NCI-H2081 (cell line): ENCODE measurements at places on chromosomes 11 and 22.
A peak's percentile ranks its signal among the peaks of the same experiment; 100 is the strongest.

- peak; percentile 84 for DNase-seq
Observed at GRCh38 chr11:93279851-93280347, 50.6 kb upstream of the DEUP1 start.

DNA sequence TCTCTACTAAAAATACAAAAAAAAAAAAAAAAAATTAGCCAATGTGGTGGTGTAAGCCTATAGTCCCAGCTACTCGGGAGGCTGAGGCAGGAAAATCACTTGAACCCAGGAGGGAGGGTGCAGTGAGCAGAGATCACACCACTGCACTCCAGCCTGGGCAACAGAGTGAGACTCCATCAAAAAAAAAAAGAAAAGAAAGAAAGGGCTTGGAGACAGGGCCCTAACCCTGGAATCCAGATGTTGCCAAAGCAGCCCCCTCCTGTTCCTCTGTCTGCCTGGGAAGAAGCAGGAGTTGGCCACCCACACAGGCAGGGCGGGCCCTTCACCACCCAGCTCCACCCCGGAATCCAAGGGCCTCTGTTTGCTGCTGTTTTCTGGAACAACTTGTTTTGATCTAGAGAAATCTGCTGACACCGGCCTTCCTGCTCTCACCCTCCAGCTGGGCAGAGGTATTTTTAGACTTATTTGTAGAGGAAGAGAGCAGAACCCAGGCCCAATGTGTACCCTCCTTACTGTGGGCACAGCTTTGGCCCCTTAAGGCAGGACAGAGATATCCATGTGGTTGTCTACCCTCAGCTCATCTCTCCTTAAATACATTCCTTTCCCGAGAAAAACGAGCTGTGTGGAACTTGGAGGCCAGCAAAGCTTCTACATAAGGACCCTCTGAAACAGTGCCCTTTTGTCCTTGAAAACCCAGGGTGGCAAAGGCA is 2.7 kb upstream of the NEAT1 start:
- DNase-seq, result peak; percentile 45

GRCh38 chr22:48981371-48982061 is 846.2 kb downstream of the BRD1 start:
- DNase-seq, result no peak

DNA sequence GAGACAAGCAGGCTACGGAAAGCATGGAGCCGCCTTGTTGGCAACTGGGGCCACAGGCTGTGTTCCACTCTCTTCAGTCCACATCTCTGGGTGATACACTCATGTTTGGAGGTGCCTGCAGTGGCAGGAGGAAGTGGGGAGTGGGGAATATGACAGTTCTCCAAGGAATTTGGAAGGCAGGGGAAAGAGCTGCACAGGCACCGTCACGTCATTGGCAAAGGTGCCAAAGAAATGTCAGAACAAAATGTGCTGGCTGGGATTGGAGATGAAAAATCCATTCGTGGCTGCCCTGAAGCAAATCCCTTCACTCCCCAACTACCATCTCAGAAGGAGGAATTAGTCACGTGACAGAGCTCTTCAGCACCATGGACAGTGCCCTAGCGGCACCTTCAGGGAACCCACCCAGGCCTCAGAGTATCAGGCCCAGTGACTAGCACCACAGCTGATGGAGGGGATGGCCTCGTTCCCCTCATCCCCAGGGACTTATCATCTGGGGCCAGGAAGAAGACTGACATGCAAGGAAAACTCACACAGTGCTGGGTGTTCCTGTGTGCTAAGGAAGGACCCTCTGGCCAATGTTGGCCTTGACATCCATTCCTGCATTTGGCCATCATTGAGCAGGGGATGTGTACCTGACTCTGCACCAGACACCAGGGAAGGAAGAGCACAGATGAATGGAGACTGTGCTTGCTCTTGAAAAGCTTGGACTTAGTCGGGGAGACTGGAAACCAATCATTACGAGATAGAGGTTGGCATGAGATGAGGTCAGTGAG is 48.5 kb upstream of the PRDM11 start:
- DNase-seq, result no peak

DNA sequence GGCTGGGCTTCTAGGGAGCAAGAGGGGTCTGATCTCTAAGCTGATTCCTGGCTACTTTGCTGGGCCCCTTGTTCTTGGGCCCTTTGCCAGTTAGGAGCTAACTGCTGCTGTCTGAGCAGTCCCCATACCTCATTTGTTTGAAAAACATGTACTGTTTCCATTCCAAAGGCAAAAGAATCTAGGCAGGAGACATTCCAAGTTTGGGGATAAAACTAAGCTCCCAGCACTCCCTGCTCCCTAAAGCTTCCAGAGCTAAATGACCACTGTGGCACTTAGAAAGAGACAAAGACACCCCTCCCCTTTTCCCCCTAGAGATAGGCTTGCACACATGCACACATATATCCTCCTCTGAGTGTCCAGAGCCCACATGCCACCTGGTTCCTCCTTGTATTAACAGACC is 22.7 kb upstream of the RRM1 start:
- DNase-seq, result no peak

GRCh38 chr11:122633219-122633829 is 22.2 kb upstream of the UBASH3B start:
- peak; percentile 59 for DNase-seq

GRCh38 chr11:118572981-118573550 is 857 bp downstream of the ARCN1 start:
- peak; percentile 36 for DNase-seq

GRCh38 chr11:10298342-10298741 is 4.3 kb upstream of the SBF2 start:
- DNase-seq, result no peak

DNA sequence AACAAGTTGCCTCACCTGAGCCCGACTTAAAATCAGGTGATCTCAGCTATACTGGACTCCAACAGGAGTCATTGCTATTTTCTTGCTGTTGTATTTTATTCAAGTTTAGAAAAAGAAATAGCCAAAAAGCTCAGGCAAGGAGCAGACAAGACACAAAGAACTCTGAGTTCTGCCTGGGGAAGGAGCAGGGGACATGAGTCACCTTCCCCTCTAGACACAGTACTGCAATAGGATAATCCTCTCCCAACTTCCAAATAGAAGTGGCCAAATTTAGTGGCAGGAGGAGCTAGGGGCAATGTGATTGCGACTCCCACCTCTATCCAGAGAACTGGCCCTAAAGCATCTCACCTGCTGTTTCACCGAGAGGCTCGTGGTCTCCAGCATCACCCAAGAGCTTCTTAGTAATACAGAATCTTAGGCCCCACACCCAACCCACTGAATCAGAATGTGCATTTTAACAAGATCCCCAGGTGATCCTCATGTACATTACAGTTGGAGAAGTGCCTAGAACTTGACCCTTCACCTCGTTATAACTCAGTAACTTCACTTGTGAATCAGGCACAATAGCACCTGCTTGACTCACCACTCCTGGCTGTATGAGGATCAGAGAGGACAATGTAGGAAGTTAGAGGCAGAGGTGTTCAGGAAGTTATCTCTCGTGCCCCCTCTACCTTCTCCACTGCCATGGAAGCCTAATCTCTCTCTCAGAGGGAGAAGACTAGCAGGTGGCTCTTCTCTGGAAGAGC is 56.8 kb upstream of the FBXO3 start:
- no peak for DNase-seq

GRCh38 chr22:19503869-19504268 is 20.3 kb downstream of the CLDN5 start:
- DNase-seq, result no peak

- no peak for DNase-seq
Observed at GRCh38 chr11:121435132-121435531, 17.0 kb upstream of the SORL1 start.

DNA sequence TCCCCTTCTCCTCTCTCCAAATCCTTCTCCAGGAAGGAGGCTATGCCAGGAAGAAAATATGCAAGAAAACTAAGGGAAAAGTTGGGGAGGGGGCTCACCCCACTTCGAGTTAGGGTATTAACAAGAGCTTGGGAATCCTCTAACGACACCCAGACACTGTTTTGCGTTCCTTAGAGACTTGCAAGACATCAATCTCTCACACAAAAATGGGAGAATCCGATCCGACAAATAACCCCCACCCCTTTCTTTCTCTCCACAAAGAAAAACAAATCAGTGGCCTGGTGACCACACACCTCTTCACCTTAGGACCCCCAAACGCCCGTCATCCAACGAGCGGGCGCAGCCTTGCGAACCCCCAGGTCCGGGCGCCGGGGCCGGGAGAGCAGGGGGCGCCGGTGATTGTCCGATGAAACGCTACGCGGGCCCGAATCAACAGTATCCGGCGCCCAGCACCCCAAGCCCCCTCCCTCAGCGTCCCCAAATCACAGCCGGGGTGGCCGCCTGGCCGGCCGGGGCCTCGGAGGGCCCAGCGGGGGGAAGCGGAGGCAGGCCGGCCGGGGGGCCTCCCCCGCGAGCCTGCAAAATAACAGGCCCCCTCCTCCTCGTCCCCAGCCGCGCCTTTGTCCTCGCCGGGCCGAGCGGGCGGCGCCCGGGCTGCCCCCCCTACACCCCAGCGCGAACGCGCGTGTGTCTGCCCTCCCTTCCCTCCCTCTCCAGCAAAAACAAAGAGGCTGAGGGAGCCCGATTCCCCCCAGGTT is 690 bp downstream of the CSNK1E start:
- peak; percentile 45 for DNase-seq

DNA sequence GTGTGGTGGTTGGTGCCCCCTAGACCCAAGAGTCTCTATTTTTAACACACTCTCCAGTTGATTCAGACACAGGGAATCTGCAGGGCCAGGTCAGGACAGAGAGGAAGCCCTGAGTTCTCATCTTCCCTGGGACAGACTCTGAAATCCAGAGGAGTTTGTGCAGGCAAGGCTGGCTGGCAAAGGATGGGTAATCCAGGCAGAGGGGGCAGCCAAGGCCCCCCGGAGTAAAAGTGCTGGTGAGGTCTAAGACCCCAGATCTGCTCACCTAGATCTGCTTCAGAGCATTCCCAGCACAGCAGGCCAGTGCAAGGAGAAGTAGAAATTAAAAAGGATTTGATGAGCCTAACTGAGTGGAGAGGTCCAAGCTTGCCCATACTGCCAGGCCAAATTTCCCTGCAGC is 40.6 kb upstream of the MN1 start:
- DNase-seq, result no peak

GRCh38 chr11:65437436-65438227 is 15.0 kb downstream of the NEAT1 start:
- no peak for DNase-seq

GRCh38 chr11:128968916-128969315 is 26.2 kb upstream of the TP53AIP1 start:
- no peak for DNase-seq

DNA sequence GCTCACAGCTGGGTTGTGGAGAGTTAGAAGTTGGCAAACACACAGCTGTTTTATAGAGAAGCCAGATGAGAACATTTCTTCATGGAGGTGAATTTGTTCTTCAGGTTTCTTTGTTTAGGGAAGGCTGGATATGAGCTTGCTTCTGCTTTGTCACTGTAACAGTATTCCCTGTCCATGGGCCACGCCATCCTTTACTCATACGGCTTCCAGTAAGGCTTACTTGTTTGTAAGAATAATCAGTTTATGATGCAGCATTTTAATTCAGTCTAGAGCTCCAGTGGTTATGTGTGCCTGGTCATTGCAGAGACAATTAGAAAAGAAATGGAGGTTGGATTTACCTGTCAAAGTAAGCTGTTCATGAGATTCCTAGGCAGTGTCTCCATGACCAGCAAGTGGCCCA is 131.8 kb downstream of the TRIM44 start:
- no peak for DNase-seq

DNA sequence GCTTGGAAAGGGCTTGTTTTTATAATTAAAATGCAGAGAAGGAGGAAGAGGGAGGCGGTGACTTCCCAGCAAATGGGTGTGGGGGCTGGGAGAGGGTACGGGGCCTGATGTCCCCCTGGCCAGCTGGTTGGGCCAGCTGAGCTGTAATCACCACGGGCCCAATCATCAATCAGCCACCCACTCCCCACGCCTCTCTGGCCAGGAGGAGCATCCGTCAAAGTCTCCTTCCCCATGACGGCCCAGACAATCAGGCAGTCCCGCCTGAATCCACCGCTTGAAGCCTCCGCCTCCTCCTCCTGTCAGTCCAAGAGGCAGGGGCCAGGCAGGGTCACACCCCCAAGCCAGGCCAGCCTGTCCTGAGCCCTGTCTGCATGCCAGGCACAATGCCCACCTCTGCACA is 13.3 kb upstream of the CABP7 start:
- DNase-seq, result peak; percentile 40

DNA sequence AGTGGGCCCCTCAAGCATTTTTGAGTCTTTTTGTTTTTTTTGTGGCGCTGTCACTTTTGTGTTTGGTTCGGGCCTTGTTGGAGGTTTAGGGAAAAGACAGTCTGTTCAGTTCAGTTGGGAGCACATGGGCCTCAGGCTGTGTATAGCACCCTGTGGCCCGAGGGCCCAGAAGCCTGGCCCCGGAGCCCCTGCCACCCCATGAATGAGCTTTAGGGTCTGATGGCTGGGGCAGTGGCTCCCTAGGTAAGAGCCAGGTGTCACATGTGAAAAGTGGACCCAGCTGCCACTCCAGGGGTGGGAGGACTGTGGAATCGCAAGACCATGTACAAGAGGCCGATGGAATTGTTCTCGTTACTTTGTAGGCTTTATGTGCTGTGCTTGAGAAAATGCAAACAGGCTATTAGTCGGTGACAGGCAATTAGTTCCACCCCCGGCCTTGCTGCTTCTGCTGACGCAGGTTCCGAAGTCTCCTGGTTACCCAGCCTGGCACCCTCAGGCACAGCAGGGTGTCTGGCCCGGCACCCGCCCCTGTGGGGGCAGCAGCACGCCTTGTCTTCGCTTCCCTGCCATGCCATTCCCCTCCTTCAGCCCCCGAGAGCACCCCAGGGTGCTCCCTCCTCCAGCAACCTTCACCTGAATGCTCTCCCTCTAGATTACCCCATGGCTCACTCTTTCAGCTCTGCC is 38.2 kb upstream of the PARVG start:
- DNase-seq, result no peak

DNA sequence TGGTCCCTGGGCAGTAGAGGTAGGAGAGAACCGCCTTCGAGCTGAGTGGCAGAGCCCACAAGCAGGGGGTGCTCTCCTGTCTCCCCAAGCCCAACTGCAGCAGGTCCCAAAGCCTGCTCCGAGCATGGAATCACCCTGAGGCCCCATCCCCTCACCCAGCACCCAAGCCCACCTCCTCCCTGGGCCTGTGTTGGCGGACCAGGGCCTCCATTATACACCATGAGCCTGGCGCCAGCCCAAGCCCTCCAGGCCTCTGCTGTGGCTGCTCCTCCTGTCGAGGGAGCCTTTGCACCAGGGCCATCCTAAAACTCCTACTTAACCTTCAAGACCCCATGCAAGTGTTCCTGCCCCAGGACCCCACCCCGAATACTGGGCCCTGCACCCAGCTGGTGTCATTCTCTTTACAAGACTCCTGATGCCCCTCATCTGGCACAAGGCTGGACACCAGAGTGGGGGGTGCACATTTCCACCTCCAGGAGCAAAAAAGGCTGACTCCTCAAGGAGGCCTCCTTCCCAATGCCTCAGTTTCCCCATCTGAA is 16.6 kb downstream of the GP1BB start:
- DNase-seq, result no peak

GRCh38 chr11:74338963-74339362 is 27.5 kb upstream of the P4HA3 start:
- no peak for DNase-seq

GRCh38 chr11:2870969-2871680 is 14.4 kb downstream of the CDKN1C start:
- no peak for DNase-seq

GRCh38 chr11:38156495-38157146 is 1558.6 kb upstream of the RAG2 start:
- DNase-seq, result no peak

GRCh38 chr11:26045082-26045481 is 286.8 kb upstream of the ANO3 start:
- DNase-seq, result no peak
